ENCODE measurements at places on chromosomes 1 and 21. TPM values are rescaled to one million over a fixed set of nuclear protein-coding genes. Genes with fewer than 3 reads are reported as not detected.

KCNJ15 gene
- 1.4 TPM for total RNA-seq

TBX15 gene
- total RNA-seq, result not detected

DNA sequence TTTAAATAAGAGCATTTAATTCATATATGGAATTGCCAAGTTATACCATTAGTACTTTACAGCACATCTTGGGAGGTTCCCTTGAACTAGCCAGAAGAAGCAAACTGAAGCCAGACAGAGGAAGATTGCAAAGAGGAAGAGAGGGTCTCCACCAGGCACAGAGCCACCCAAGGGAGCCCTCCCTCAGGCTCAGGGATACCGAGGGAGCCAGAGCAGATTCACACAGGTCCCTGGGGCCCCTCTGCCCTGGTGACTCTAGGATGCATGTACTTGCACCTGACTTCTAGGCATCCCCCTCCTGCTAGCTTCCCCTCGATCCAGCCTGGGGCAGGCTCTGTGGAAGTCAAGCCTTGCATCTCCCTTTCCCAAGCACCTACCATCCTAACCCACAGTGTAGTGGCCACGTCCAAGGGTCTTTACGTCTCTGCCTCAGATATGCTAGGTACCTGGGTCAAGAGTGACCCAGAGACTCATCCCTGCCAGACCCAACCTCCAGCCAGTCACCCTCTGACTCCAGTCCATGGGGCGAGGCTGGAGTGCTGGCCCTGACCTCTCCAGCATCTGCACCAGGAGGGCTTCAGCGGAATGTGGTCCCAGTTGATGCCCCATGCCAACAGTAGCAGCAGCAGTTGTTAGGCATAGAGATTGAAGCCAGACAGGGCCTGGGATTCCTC, 6.4 kb downstream of the IFNAR2 start:
- peaks cover 35% of the 10 kb centered on the region for H3K4me1 ChIP-seq
- H3K36me3 ChIP-seq, result no peaks in the 10 kb centered on the region
- no peaks in the 10 kb centered on the region for H3K27me3 ChIP-seq
- no peak overlapping the region for H3K4me3 ChIP-seq
- DNase-seq, result no peak

DONSON gene
- total RNA-seq, result 29.4 TPM

Data from endothelial cell of umbilical vein (primary cell).